Myometrial cell (primary cell): ENCODE measurements at places on chromosomes 3 and 15. TPM values are rescaled to one million over a fixed set of nuclear protein-coding genes. Genes with fewer than 3 reads are reported as not detected.

The PTPRG gene
- total RNA-seq: 15.6 and 16.3 TPM in 2 replicates

The BFSP2 gene
- not detected in 2 replicates for total RNA-seq

The FAM107A gene
- total RNA-seq: under 0.01 TPM in 1 of 2 replicates, not detected in the other

The SLC35A5 gene
- total RNA-seq: 20.2 and 38.3 TPM in 2 replicates

The ABCC5 gene
- total RNA-seq: 7.3 and 9.2 TPM in 2 replicates

The ZNF717 gene
- total RNA-seq: 3.2 and 4.9 TPM in 2 replicates

The SLC12A8 gene
- 21.8 and 21.9 TPM in 2 replicates for total RNA-seq

The SPRED1 gene
- 24.2 and 28.4 TPM in 2 replicates for total RNA-seq

The SLC15A2 gene
- under 0.01 TPM in 1 of 2 replicates, not detected in the other for total RNA-seq

The ACSBG1 gene
- 0.58 TPM in 1 of 2 replicates, not detected in the other for total RNA-seq

The ARHGAP31 gene
- total RNA-seq: 4.6 and 8.0 TPM in 2 replicates
